ENCODE measurements at places on chromosomes 7 and 10. TPM values are rescaled to one million over a fixed set of nuclear protein-coding genes. Genes with fewer than 3 reads are reported as not detected.

The HOXA2 gene
- polyA plus RNA-seq = not detected

DNA sequence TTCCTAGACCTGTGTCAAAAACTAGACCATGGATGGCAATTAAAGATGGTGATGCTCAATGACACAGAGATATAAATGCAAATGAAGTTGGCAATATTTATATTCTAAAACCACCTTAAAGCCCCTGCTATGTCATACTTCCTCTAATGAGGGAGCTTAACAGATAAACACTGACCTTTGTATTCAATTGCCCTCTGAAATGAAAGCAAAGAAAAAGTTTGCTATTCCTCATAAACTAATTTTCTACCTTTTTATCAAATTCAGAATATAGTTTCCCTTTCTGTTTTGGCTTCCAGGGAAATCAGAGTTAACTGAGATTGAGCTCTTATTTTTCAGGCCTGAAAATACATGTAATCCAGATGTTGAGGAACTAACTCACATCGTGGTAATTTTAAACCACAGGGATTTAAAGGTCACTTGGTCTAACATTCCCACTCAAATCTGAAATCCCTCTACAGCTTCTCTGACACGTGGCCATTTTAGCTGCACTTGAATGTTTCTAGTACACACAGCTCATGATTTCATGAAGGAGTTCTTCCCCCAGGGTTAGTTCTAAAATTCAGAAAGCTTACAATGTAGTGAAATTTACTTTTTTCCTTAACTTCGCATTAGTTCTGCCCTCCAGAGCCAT lies 37.9 kb upstream of the ABCB5 start:
- no peaks in the 10 kb centered on the region for H3K27me3 ChIP-seq
- H3K4me1 ChIP-seq = no peaks in the 10 kb centered on the region
- no peak overlapping the region for H3K4me3 ChIP-seq
- H3K36me3 ChIP-seq = no peaks in the 10 kb centered on the region
- H3K27ac ChIP-seq = no peak overlapping the region

GRCh38 chr10:28594406-28594805 lies 61.5 kb downstream of the WAC start:
- peaks cover 2% of the 10 kb centered on the region for H3K4me1 ChIP-seq
- H3K4me3 ChIP-seq = no peak overlapping the region
- no peak overlapping the region for H3K27ac ChIP-seq
- H3K27me3 ChIP-seq = no peaks in the 10 kb centered on the region
- H3K36me3 ChIP-seq = peaks cover 87% of the 10 kb centered on the region

The ACTR3C gene
- polyA plus RNA-seq = 1.7 TPM
